Stimulated activated CD4-positive, alpha-beta T cell treated with anti-CD3 and anti-CD28 coated beads, Interleukin-4, amount 100 ng/mL, for 1 hour (primary cell): ENCODE measurements at places on chromosomes 13 and 19.
A peak's percentile ranks its signal among the peaks of the same experiment; 100 is the strongest.

DNA sequence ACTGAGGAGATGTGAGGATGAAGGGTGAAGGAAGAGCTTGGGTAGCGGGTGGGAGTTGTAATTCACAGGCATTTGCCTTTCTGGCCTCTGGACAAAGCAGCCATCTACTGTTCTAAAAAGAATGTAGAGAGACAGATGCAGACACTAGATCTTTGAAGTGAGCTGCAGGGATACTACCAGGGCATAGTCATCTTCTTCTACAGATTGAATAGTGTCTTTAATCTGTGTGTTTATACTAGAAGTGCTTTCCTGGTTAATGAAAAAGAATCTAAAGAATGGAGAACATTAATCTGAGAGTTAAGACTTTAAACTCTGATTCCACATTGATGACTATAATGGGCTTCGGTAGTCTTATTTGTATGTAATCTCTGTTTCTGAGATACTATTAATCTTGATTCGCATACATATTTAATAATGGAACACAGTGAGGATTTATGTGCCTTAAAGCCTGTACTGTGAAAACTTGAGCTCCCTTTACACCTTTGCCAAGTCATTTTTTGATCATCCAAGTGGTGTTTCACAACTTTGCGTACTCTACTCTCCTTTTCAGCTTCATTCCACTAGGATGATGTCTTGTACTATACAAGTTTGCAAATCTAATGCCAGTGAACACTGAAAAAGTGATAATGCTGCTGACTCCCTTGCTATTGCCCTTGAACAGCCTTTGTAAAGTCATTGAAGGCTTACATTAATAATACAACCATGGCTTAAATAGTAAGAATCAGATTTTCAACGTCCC, 2199.4 kb upstream of the PCDH20 start:
- DNase-seq, result no peak

DNA sequence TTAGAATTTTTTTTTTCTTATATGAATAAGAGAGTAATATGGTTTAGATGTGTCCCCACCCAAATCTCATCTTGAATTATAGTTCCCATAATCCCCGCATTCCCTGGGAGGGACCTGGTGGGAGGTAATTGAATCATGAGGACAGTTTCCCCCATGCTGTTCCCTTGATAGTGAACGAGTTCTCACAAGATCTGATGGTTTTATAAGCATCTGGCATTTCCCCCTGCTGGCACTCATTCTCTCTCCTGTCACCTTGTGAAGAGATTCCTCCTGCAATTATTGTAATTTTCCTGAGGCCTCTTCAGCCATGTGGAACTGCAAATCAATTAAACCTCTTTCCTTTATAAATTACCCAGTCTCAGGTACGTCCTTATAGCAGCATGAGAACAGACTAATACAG, 205.7 kb downstream of the MYO16 start:
- no peak for DNase-seq

DNA sequence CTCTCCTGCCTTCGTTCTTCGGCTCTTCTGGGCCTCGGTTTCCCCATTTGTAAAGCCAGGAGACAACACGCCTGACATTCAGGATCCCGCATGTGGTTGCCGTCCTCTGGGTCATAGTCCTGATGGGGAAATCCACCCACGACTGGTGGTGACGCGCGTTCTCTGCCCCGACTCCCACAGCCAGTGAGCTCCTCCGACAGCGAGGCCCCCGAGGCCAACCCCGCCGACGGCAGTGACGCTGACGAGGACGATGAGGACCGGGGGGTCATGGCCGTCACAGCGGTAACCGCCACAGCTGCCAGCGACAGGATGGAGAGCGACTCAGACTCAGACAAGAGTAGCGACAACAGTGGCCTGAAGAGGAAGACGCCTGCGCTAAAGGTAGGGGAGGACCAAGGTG, 16.4 kb downstream of the HDGFL2 start:
- DNase-seq, result no peak

DNA sequence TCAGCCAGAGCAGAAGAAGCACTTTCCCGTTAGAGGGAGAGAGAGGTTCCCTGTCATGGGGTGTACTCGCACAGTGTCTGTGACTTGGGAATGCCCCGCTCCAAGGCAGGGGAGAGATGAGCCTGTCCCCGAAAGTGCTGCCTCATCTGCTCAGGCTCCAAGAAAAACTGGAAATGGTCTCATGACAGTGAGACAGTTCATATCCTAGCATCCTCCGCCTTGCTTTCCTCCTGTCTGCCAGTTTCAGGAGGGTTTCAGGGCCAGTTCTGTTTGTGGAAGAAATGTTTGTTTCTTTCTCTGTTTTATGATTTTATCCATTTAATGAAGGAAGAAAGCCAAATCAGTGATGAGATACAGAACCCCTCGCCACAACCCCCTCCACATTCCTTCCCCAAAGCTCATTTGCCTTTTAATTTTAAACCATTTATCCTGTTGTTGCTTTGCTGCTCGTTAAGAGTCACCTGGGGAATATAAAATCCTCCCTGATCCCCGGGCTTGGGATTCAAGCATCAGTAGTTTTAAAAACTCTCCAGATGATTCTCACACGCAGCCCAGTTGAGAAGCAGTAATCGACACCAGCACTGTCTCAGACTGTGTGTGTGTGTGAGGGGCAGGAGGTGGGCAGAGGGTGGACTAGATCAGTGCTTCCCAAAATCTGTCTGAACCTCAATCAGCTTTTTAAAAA, 144.6 kb upstream of the UBL3 start:
- DNase-seq, result no peak

GRCh38 chr19:28595722-28596480, 617.0 kb downstream of the UQCRFS1 start:
- no peak for DNase-seq

GRCh38 chr13:72960541-72960940, 98.3 kb upstream of the KLF5 start:
- DNase-seq, result no peak

GRCh38 chr13:89897681-89898080, 1449.8 kb upstream of the MIR17HG start:
- no peak for DNase-seq

DNA sequence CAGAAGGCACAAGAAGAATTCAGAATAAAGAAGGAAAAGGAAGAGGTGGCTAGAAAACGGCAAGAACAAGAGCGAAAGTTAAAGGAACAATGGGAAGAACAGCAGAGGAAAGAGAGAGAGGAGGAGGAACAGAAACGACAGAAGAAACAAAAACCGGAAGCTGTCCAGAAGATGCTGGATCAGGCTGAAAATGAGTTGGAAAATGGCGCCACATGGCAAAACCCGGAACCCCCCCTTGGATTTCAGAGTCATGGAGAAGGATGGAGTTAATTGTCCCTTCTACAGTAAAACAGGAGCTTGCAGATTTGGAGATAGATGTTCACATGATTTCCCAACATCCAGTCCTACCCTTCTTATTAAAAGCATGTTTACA, 6.7 kb downstream of the CD209 start:
- DNase-seq, result no peak

GRCh38 chr19:1947651-1948209, 6.8 kb downstream of the CSNK1G2 start:
- DNase-seq, result no peak

- no peak for DNase-seq
Measured at GRCh38 chr13:106063591-106064313, 471.7 kb downstream of the EFNB2 start.

DNA sequence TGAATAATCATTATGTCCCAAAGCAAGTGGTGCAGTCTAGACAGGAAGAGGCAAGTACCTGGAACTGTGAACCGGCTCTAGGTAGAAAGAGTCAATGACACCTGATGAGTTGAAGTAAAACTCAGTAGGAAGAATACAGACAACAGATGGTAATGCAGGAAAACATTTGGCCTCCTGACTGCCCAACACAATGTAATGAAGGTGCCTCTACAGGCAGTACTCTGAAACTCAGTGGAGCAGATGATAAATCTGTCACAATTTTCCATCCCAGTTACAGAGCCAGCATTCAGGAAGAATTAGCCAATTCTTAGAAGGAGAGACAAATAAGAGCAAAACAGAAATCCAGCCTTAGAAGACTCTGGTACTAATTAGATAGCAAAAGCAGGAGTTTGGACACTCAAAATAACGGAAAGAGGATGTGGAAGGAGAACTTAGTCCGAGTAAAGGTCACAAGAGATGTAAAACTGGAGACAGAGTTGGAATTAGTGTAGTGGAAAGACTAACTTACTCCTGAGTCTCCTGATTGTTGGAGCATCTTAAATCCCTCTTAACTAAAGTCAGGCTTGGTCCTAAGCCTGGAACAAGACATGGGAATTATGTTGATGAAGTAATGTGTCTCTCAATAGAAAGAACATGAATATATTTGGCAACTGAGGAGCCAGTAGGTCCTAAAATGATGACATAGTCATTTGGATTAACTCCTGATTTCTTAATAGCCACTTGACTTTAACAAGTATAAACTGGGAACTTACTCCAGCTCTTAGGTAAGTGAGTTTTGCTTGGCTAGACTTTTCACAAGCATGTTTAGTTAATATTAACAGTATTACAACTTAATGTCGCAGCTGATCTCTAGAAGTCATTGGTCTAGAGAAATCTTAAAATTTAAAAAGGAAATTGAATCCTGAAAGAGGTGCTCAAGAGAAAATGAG, 457.3 kb upstream of the MIR17HG start:
- no peak for DNase-seq

DNA sequence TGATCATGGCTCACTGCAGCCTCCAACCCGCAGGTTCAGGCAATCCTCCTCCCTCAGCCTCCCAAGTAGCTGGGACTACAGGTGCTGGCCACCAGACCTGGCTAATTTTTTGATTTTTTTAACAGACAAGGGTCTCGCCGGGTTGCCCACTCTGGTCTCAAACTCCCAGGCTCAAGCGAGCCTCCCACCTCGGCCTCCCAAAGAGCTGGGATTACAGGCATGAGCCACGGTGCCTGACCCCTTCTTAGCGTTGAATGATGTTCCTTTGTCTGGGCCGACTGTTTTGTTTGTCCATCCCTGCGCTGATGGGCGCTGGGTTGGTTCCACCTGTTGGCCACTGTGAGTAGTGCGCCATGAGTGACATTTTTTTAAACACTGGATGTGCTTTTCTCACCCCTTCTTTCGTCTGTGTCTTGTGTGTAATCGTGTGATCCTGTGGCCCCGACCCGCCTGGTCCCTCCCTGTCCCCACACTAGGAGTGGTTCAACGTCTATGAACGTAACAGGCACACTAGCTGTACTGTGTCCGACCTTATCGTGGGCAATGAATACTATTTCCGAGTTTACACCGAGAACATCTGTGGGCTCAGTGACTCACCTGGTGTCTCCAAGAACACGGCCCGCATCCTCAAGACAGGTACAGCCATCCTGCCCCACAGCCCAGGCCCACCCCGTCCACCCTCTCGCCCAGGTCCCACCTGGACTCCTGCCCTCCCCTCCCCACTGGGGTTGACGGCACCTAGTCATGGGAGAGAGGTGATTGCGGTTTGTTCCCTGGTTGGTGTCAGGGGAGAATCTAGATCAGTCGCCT, 15.0 kb upstream of the EMC10 start:
- peak; percentile 55 for DNase-seq

DNA sequence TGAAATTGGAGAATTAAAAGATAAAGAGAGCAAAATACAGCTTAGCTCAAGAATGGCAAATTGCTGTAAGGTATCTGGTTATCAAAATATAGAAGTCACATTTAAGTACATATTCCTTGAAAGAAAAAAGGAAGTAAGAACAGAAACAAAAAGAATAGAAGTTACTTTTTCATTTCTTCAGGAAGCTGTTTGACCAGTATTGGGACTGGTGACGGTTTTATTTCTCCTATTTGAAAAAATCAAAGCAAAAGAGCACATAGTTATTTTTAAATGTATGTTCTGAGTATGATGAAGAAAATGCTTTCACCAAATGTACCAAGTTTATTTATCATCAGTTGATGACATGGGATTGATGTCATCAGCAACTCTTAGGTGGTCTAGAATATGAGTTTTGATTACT, 83.1 kb upstream of the OXGR1 start:
- no peak for DNase-seq

GRCh38 chr19:12163826-12164225, 930 bp downstream of the ZNF136 start:
- no peak for DNase-seq

DNA sequence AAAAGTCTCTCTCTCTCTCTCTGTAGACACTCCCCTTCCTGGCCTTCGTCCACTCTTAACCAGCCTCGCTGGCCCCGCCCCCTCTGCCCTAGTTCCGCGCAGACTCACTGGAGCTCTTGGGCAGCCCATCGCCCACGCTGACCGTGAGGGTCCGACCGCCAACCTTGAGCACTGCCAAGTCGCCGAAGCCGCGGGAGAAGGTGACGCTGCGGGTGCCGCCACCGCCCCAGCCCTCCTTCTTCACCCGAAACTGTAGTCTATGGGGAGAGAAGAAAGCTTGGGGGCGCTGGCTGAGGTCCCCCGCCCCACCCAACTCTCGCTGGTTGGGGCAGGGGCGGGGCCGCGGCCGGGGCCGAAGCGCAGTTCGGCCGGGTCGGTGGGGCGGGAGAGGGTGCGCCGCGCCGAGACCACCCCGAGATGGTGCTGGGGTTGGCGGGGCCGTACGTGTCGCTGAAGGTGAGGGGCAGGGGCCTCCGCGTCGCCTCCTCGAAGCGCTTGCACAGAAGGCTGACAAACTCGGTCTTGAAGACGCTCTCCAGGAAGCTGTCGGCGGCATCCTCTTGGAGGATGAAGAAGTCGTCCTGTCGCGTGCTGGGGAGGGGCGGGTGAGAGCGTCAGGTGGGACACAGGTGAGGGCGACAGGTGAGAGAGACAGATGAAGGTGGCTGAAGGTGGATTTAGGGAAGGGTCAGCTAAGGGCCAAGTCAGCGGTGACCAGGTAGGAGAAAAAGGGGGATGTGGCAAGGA, 12.6 kb upstream of the ZNF414 start:
- DNase-seq, result no peak

DNA sequence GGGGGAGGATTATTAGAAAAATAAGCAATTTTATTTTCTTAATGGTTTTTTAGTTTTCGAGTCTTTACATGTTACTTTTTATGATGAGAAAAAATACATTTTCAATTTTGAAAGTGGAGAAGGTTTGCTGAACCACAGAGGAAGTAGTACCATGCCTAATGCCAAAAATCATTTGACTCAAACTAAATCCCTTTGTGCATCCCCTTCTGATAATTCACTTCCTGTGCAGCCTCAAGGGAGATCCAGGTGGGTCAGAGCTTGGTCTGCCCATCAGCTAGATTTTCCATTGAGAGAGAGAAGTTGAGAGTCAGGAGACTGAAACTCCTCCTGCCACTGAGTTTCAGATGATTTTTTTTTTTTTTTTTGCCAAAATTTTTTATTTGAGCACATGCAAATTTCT, 571.7 kb downstream of the LIG4 start:
- no peak for DNase-seq
